GM12865 (cell line): ENCODE measurements at places on chromosomes 3 and 15.

- DNase-seq: no peak
Observed at GRCh38 chr3:3133500-3133899, 6.8 kb downstream of the TRNT1 start.

GRCh38 chr15:78628227-78628626 is 7.4 kb upstream of the CHRNA3 start:
- no peak for DNase-seq

GRCh38 chr15:27486683-27487647 is 516.0 kb downstream of the GABRG3 start:
- DNase-seq: no peak

GRCh38 chr3:34178415-34178814 is 380.0 kb downstream of the PDCD6IP start:
- DNase-seq: peak; percentile 5

DNA sequence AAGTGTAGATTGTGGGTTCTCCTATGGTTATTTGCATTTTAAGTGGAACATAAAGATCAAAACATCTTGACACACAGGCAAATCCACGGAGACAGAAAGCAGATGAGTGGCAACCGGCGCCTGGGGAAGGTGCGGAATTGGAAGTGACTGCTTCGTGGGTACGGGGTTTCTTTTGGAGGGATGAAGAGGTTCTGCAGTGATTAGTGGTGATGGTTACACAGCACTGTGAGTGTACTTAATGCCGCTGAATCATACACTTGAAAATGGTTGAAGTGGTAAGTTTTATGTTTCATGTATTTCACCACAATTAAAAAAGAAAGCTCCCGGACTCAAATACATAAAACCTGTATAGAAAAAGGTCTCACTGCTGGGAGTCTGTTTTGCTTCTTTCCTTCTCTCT is 18.5 kb upstream of the VPS33B start:
- no peak for DNase-seq

DNA sequence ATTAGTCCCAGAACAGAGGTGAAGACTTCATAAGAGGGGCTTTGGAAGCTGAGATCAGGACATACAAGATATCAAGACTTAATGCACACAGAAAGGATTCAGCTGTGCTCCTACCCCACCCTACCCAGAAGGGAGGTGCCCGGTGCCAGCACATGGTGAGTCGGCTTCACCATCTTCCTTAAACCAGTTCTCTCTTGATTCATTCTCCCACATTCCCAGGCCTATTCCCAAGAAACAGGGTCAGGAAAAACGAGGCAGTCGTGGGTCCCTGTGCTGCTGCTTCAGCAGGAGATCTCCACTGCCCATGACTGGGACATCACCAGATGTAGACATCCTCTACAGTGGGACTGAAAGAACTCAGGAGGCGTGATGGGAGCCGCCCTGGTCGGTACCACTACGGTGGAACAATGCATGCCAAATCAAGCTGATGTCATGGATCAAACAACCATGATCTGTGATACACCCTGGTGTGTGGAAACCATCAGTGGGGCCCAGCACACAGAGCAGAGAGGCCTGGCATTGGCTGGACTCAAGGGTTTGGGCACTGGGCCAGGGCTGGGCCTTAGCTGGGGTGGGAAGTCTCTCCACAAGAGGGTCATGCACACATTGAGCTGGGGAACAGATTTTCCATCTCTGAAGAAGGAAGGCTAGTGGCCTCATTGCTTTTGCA is 41.9 kb downstream of the CCDC12 start:
- no peak for DNase-seq
